ENCODE measurements at places on chromosomes 11 and 22. TPM values are rescaled to one million over a fixed set of nuclear protein-coding genes. Genes with fewer than 3 reads are reported as not detected.

- H3K4me1 ChIP-seq, result peaks cover 92% of the 10 kb centered on the region
- H3K27ac ChIP-seq, result peak overlapping the region; percentile 98
- H3K27me3 ChIP-seq, result no peaks in the 10 kb centered on the region
- peak overlapping the region; percentile 88 for H3K4me3 ChIP-seq
These were observed 87.6 kb downstream of the ETS1 start for GRCh38 chr11:128499613-128500253.

Gene OR8D4
- not detected for total RNA-seq

GRCh38 chr11:77199137-77199745 is 71.2 kb downstream of the MYO7A start:
- no peaks in the 10 kb centered on the region for H3K27me3 ChIP-seq
- DNase-seq, result no peak
- no peak overlapping the region for H3K27ac ChIP-seq
- H3K4me1 ChIP-seq, result no peaks in the 10 kb centered on the region
- no peak overlapping the region for H3K4me3 ChIP-seq

Gene GSTT2
- total RNA-seq, result not detected

DNA sequence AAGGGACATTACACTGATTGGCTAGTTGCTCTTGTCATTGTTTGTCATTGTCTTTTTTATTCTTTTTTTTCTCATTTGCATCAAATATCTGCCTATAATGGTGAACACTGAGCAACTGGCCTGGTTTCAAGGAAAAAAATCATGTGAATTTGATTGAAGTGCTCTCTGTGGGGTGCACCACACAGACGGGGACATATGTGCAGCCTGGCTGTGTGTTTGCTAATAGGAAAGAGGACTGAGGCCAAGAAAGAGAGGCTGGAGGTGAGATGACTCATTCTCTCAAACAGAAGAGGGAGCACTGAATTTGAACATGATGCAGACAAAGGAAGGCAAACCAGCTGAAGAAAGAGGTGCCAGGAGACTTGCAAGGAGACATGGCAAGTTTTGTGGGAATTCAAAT is 684.9 kb upstream of the CCDC90B start:
- DNase-seq, result no peak
- H3K27me3 ChIP-seq, result no peaks in the 10 kb centered on the region
- no peak overlapping the region for H3K4me3 ChIP-seq

GRCh38 chr11:68436985-68437926 is 23.3 kb upstream of the PPP6R3 start:
- H3K4me1 ChIP-seq, result peaks cover 4% of the 10 kb centered on the region
- H3K36me3 ChIP-seq, result peaks cover 2% of the 10 kb centered on the region
- no peak overlapping the region for H3K4me3 ChIP-seq
- DNase-seq, result no peak
- H3K27ac ChIP-seq, result no peak overlapping the region

- H3K27me3 ChIP-seq, result no peaks in the 10 kb centered on the region
- peak overlapping the region; percentile 48 for H3K4me3 ChIP-seq
- peaks cover 58% of the 10 kb centered on the region for H3K36me3 ChIP-seq
- H3K27ac ChIP-seq, result peak overlapping the region; percentile 89
- peaks cover 91% of the 10 kb centered on the region for H3K4me1 ChIP-seq
- peak; percentile 69 for DNase-seq
These were observed 10.4 kb upstream of the CDC42BPG start for GRCh38 chr11:64854534-64855502.

Gene SCGB1D2
- total RNA-seq, result not detected

DNA sequence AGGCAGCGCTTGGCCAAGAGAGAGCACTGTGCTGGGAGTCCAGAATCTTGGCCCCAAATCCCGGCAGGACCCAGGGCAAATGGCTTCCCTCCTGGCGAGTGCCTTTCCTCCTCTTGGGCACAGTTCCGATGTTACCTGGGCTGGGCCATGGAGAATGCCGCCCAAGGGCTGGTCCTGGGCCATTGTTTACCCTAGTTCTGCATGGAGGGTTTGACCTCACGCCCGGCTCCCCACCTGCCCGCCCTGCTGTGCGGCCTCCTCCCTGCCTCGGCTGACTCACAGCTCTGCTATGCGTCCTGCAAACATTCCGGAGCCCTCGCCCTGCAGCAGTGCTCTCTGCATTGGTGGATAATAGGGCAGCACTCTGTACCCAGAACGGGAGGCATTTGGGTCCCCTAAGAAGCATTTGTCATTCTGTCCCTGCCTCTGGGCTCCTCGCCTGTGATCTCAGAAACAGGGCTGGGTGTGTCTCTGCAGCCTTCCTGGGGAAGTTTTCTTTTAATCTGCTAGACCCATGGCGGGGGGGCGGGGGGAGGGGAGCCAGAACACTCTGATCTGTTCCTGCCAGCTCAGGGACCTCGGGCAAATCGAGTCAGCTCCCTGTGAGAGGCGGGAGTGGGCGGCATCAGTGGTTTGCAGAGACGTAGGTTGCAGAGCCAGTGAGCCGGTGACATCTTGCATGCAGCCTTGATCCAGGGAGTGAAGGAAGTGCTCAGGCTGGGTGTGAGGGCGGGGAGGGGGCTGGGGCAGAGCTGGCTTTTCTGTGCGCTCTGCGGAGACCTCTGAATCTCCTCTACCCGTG is 32.9 kb upstream of the SMIM38 start:
- peak overlapping the region; percentile 14 for H3K4me3 ChIP-seq
- no peaks in the 10 kb centered on the region for H3K27me3 ChIP-seq
- DNase-seq, result peak; percentile 95
- H3K27ac ChIP-seq, result peak overlapping the region; percentile 86
- no peaks in the 10 kb centered on the region for H3K36me3 ChIP-seq
- H3K4me1 ChIP-seq, result peaks cover 38% of the 10 kb centered on the region

- peaks cover 32% of the 10 kb centered on the region for H3K4me1 ChIP-seq
- H3K4me3 ChIP-seq, result peak overlapping the region; percentile 92
- H3K36me3 ChIP-seq, result peaks cover 22% of the 10 kb centered on the region
- peak overlapping the region; percentile 84 for H3K27ac ChIP-seq
- H3K27me3 ChIP-seq, result no peaks in the 10 kb centered on the region
- peak; percentile 81 for DNase-seq
These were observed 546 bp downstream of the DRAP1 start for GRCh38 chr11:65919573-65920371.

DNA sequence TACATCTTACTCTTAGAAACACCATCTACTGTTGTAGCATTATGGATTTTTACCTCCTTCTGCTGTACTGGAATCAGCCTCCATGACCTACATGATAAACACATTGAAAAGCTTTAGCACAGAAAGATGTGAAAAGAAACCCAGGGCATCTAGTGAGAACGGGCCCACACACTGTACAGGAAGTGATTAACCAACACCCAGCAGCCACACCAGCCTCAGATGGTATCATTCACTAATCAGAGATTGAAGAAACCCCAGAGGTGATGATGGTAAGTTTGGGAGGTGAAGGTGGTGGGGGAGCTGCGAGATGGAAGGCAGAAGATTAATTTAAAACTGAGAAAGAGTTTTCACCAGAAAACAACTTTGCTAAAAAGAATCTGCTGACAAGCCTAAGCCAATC is 46.1 kb downstream of the RASSF10 start:
- H3K27ac ChIP-seq, result no peak overlapping the region
- H3K27me3 ChIP-seq, result peaks cover 13% of the 10 kb centered on the region
- H3K4me3 ChIP-seq, result no peak overlapping the region
- peaks cover 3% of the 10 kb centered on the region for H3K4me1 ChIP-seq

- no peak for DNase-seq
- H3K4me3 ChIP-seq, result no peak overlapping the region
- no peaks in the 10 kb centered on the region for H3K27me3 ChIP-seq
- no peak overlapping the region for H3K27ac ChIP-seq
- H3K4me1 ChIP-seq, result peaks cover 58% of the 10 kb centered on the region
These were observed 42.4 kb downstream of the PITPNB start for GRCh38 chr22:27876684-27877083.

Gene CCDC116
- total RNA-seq, result 0.45 TPM

Gene OR5B17
- total RNA-seq, result not detected

Gene NCF4
- total RNA-seq, result 2.5 TPM

GRCh38 chr11:66894141-66894540 is 37.3 kb downstream of the LRFN4 start:
- H3K27me3 ChIP-seq, result peaks cover 2% of the 10 kb centered on the region
- DNase-seq, result no peak
- no peak overlapping the region for H3K27ac ChIP-seq
- no peak overlapping the region for H3K4me3 ChIP-seq
- H3K36me3 ChIP-seq, result no peaks in the 10 kb centered on the region

- peaks cover 31% of the 10 kb centered on the region for H3K4me1 ChIP-seq
- no peak overlapping the region for H3K4me3 ChIP-seq
- H3K36me3 ChIP-seq, result no peaks in the 10 kb centered on the region
- H3K27ac ChIP-seq, result peak overlapping the region; percentile 56
- no peaks in the 10 kb centered on the region for H3K27me3 ChIP-seq
These were observed 10.3 kb upstream of the RAC2 start for GRCh38 chr22:37254209-37254866.

Gene OR2D2
- not detected for total RNA-seq

Data from activated CD8-positive, alpha-beta T cell treated with anti-CD3 and anti-CD28 coated beads for 36 hours (primary cell).